ENCODE measurements at places on chromosomes 3 and 15. TPM values are rescaled to one million over a fixed set of nuclear protein-coding genes. Genes with fewer than 3 reads are reported as not detected.

Gene GOLGA6B
- not detected for total RNA-seq

Gene TRPM1
- total RNA-seq = not detected

Gene REC114
- total RNA-seq = not detected

Gene NOX5
- not detected for total RNA-seq

Gene SLC22A14
- total RNA-seq = not detected

Gene IL20RB
- total RNA-seq = 1.5 TPM

Gene MYRIP
- not detected for total RNA-seq

Gene PLA2G4B
- total RNA-seq = 2.8 TPM

Gene FBXL2
- total RNA-seq = not detected

DNA sequence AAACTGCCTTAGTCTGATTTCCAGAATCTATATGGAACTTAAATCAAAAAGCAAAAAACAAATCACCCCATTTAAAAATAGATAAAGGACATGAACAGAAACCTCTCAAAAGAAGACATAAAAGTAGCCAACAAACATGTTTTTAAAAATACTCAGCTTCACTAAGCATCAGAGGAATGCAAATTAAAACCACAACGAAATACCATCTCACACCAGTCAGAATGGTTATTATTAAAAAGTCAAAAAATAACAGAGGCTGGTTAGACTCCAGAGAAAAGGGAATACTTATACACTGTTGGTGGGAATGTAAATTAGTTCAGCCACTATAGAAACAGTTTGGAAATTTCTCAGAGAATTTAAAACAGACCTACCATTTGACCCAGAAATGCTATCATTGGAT, 367.9 kb downstream of the ZIC4 start:
- DNase-seq = no peak

DNA sequence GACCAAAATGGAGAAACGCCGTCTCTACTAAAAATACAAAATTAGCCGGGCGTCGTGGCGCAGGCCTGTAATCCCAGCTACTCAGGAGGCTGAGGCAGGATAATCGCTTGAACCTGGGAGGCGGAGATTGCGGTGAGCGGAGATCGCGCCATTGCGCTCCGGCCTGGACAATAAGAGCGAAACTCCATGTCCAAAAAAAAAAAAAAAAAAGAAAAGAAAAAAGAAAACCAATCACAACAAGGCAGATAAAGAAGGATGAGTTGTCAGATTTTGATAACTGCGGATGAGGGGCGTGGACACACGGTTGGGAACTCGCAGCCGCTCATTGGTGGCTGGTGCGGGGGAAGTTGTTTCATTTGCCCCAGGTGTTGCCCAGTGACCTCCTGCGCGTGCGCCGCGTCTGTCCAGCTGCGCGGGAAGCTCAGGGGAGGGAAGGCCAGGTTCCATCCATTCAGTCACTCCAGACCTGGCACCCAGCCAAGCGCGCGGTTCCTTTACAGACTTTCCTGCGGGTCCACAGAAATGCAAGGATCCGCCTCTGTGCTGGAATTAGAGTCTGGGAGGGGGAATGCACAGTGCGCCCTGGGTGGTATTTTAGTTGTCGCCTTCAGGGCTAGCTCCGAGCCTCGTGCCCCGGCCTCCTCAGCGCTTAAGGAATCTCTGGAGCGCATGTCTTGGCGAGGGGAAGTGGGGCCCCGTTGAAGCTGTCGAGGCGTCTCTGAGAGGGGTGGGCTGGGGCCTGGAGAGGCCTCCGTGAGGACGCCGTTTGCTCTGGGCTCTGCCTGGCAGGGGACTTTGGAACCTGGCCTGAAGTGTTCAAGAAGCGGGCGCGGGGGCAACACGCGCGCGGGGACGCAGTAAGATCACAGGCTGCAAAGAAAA, 708 bp upstream of the GCHFR start:
- peak; percentile 65 for DNase-seq

DNA sequence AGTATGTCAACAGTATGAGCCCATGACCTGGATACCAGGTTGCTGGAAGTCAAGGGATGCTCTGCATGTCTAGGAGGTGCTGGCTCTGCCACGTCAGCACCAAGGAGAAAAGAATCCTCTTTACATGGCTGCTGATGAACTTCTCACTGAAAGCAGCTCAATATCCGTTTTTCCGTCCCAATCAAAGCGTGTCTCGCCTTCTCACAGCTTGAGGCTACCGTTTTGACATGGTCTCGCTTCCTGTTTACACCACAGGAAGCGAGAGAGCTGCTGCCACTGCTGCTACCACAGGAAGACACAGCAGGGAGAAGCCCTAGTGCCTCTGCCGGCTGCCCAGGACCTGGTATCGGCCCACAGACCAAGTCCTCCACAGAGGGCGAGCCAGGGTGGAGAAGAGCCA, 27.3 kb downstream of the STARD5 start:
- peak; percentile 93 for DNase-seq

DNA sequence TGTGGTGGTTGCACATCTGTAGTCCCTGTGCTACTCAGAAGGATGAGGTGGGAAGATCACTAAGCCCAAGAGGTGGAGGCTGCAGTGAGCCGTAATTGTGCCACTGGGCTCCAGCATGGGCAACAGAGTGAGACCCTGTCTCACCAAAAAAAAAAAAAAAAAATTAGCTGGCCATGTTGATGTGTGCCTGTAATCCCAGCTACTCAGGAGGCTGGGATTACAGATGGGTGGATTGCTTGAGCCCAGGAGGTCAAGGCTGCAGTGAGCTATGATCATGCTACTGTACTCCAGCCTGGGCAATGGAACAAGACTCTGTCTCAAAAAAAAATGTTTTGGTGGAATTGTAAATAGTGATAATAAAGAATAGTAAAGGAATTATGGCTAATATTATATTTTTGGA, 9.9 kb downstream of the ATRIP start:
- no peak for DNase-seq

GRCh38 chr3:184505076-184505878, 56.3 kb upstream of the EPHB3 start:
- DNase-seq = no peak

DNA sequence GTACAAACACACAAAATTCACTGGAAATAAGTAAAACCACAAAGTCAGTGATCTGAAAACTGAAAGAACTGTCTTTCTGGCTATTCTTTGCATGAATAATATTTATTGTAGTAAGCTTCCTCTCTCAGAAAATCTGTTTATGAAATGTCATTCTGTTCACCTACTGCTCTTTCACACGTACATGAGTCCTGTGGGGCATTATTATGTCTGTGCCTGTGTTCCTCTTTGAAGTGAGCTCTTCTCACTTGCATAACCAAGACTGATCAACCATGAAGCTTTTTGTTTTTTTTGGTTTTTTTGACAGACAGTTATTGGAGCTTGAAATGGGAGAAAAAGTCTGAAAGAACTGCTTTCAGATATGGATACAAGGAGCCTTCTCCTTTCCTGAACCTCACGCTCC, 195.8 kb downstream of the PLCH1 start:
- DNase-seq = no peak

DNA sequence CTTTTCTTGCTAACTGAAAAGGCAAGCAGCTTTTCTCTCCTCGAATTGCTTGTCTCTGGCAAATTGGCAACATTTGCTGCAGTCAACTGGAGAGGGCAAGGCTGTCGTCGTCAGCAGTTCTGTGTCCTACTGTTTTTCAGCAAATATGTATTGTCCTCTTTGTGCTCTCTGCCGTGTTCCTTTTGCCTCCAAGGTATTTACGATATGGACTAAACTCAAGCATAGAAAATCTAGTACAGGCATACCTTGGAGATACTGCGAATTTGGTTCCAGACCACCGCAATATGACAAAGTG, 558 bp upstream of the SLC30A4 start:
- no peak for DNase-seq

DNA sequence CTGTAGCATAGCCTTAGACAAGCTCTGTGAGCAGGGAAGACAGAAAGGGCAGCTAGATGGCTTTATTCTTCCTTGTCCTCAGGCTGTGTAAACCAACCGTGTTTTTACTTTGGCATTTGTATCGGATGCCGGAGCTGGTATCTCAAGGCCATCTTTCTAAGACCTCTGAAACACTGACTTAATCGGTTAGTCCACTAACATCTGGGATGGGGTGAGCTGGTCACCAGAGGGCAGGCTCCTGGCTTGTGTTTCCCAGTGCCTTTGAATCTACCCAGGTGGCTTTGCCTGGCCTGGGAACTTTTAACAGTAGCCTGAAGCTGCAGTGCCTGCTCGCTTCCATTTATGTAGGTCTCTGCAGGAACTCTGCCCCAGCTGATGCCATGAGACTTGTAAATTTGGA, 252.7 kb downstream of the NR1D2 start:
- no peak for DNase-seq

- DNase-seq = peak; percentile 97
Measured at GRCh38 chr3:50365080-50365841, 5.9 kb upstream of the TMEM115 start.

GRCh38 chr3:128226186-128226725, 73.0 kb downstream of the EEFSEC start:
- DNase-seq = no peak

- DNase-seq = no peak
Measured at GRCh38 chr15:61649046-61649445, 411.2 kb downstream of the VPS13C start.

DNA sequence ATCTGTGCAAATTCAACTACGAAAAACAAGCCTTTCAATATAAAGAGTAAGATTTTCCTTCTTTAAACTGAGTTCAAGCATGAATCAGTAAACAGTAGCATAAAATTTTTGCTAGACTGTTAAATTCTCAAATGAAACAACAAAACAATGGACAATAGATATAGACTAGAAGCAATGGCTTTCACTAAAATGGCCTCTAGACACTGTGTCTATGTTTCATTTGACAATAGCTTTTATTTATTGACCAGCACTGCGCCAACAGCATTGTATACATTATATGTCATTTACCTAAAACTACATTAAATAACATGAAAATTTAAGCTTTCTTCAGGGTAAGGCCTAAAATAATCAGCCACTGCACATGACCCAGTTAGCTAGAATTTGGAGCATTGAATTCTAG, 148.5 kb downstream of the DUT start:
- no peak for DNase-seq

- no peak for DNase-seq
Measured at GRCh38 chr3:129690406-129690805, 83.9 kb upstream of the PLXND1 start.

- no peak for DNase-seq
Measured at GRCh38 chr3:48762816-48763215, 45.8 kb upstream of the IP6K2 start.

DNA sequence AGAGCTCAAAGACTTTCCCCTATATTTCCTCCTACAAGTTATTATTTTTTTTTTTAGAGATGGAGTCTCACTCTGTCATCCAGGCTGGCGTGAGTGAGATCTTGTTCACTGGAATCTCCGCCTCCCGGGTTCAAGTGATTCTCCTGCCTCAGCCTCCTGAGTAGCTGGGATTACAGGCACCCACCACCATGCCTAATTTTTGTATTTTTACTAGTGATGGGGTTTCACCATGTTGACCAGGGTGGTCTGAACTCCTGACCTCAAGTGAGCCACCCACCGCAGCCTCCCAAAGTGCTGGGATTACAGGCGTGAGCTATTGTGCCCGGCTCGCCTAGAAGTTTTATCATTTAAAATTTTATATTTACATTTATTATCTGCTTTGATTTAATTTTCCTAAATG, 5.9 kb downstream of the AKAP13 start:
- no peak for DNase-seq

DNA sequence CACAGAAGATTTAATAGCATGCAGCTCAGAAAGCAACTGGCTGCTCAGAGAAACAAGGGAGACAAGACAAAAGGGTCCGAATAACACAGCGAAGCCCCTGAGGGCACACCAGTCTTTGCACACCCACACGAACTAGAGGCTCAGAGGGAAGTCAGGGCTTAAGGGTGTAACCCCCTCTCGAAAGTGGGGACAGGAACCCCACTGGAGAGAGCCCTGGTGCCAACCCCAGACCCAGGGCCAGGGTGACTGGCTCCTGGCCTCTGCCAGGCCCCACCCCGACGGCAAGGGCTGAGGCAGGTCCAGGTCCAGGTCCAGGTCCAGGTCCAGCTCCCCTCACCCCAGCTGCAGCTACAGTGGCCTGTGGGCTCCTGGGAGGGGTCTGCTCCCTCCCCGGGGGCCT, 10.5 kb upstream of the PRR23E start:
- DNase-seq = no peak
